ENCODE measurements at places on chromosomes 7 and 10. TPM values are rescaled to one million over a fixed set of nuclear protein-coding genes. Genes with fewer than 3 reads are reported as not detected.
A peak's percentile ranks its signal among the peaks of the same experiment; 100 is the strongest.

The ADAM12 gene
- 2.2 TPM for total RNA-seq

The SVIL gene
- total RNA-seq: 254 TPM

The FEZF1 gene
- total RNA-seq: not detected

The DDC gene
- total RNA-seq: not detected

The SORCS1 gene
- total RNA-seq: 3.0 TPM

The ARID5B gene
- total RNA-seq: 20.9 TPM

- DNase-seq: no peak
These were observed 2.1 kb upstream of the C10orf71 start for GRCh38 chr10:49296836-49297235.

- DNase-seq: no peak
These were observed 59.2 kb downstream of the EMX2 start for GRCh38 chr10:117601716-117602115.

DNA sequence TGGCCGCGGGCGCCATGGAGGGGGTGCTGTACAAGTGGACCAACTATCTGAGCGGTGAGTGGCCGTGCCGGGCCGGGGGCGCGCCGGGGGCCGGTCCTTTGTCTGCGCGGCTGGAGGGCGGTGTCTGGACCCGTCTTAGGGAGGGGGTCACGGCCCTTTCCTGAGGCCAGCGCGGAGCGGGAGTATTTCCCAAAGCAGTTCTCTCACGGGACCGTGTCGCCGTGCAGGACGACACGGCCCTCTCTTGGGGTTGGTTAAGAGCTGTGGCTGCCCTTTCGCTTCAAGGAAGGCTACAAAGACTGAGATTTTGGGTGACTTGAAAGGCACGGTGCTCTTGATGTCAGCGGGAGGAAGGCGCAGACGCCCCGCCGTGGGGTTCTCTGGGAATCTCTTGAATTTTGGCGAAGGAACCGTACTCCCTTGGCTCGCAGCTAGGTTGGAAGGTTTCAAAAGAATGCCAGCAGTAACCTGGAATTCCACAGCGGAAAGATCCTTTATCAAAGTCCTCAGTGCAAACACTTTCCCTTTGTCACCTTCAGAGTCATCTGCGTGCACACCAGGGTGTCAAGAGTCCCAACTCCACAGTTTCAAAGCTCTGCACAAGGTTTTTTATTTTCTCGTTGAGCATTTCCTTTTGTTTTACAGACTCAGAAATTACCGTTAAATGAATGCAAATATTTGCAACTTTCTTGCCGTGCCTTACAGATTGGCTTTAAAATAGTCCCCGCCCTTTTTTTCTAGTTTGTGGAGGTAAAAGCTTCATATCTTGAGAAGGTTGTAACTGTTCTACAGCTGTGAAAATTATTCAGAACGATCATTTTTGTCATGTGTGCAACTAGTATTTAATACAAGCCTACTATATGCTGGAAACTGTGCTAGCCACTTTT is 780 bp downstream of the PLEKHA8 start:
- peak; percentile 61 for DNase-seq

DNA sequence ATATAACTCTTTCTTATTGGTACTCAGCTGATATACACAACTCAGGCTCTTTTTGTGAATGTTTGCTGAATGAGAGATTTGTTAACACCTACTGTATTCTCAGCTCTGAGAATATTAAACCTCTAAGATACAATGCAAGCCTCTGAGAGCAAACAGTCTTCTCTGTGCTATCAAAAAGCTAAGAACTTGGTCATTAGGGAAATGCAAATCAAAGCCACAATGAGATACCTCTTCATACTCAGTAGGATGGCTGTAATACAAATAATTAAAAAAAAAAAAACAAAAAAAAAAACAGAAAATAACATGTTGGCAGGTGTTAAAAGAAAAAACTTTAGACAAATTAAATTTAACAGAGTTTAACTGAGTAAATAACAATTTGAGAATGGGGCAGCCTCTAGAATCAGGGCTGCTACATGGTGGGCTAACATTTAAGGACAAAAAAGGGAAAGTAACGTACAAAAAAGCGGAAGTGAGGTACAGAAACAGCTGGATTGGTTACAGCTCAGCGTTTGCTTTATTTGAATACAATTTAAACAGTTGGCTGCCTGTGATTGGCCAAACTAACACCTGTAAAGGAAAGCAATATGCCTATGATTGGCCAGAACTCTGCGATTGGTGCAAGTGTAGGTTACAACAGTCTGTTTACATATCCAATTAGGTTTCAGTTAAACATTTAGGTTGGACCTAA is 14.8 kb upstream of the MTURN start:
- no peak for DNase-seq

DNA sequence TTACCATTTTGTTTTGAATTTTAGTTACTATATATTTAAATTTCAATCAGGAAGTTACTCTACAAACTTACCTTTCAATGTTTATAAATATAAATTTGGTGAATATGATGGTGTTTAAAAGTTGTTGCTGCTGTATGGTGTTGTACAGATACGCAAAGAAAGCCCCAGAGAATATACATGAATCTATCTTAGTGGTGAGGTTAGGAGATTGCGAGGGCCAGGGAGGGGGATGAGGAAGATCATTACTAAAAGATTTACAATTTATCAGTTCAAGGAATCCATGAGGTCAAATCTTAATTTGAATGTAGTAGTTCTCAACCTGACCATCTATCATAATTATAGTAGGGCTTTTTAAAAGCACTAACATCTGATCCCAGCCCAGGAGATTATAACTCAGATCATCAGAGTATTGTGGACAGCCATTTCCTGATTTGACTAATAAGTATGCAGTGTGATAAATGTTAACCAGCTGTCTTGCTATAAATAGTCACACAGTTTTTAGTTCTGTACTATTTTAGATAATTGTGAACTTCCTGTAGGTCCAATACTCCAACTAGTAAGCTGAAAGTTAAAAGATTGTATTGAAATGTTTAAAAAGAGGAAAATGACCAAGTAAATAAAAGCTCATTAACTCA is 23.6 kb downstream of the FAM3C start:
- DNase-seq: no peak

DNA sequence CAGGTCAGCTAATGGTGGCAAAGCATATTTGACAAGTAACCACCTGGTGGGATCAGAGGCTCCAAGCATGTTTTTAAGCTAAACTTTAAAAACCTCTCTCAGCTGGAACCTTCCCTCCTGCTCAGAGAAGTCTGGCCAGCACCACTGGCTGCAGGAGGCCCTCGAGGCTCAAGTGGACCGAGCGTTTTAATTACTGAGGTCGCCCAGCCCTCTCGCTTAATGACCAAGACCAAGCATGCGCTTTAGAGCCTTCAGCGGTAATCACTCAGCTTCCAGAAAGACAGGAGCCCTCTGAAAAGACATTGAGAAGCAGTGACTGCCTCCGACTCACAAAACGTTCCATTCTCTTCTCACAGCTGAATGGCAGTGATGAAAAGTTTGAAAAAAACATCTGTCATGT is 383.4 kb upstream of the ADARB2 start:
- no peak for DNase-seq

DNA sequence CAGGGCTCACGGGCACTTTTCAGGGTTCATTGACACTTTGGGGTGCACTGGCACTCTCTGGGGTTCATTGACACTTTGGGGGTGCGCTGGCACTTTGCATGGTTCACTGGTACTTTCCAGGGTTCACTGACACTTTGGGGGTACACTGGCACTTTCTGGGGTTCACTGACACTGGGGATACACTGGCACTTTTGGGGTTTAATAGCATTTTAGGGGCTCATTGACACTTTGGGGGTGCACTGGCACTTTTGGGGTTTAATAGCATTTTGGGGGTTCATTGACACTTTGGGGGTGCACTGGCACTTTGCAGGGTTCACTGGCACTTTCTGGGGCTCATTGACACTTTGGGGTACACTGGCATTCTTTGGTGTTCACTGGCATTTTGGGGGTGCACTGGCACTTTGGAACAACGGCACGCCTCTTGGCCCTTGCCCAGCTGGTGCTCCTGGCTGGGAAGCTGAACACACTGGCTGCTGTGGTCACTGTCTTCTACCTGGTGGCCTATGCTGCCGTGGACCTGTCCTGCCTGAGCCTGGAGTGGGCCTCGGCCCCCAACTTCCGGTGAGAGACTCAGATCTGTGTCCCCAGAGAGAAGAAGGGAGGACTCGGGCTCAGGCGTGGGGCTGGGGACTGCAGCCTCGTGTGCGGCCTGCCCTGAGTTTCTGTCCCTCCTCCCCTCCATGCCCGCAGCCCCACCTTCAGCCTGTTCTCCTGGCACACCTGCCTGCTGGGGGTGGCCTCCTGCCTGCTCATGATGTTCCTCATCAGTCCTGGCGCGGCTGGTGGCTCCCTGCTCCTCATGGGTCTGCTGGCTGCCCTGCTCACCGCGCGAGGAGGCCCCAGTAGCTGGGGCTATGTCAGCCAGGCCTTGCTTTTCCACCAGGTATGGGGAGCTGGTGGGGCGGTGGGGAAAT is 6.2 kb upstream of the TRIP6 start:
- peak; percentile 66 for DNase-seq

DNA sequence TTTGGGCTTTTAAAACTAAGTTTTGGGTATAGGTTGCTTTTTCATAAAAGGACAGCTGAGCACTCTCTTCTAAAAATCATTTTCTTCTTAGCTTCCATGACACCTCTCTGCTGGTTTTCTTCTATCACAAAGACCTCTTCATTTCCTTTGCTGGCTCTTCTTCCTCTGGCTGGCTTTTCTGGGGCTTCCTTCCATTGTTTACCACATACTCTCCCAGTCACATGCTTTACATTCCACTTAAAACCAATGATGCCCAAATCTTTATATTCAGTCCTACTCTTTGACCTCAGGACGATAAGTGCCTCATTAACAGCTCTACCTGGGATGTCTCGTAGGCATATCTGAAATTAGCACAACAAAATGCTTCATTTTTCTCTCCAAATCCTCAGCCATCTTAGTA is 26.8 kb downstream of the FAM133B start:
- DNase-seq: no peak

DNA sequence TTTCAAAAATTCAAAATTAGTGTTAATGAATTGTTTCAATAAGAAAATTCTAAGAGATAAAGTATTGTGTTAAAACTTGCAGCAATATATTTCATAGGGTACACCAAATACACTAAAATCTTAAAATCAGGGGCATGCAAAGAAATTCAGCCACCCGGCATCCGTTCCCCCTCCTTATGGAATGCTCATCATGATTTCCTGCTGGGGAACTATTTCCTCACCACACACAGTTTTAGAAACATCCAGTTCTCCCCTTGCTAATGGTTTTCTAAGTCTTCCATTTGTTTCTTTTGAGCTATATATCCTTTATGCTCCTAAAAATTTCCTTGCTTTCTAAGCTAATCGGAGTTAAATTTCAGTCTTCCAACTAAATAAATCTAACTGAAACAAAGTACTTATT is 60.7 kb downstream of the CHCHD3 start:
- no peak for DNase-seq

- no peak for DNase-seq
These were observed 130.3 kb downstream of the NRF1 start for GRCh38 chr7:129741743-129742213.

DNA sequence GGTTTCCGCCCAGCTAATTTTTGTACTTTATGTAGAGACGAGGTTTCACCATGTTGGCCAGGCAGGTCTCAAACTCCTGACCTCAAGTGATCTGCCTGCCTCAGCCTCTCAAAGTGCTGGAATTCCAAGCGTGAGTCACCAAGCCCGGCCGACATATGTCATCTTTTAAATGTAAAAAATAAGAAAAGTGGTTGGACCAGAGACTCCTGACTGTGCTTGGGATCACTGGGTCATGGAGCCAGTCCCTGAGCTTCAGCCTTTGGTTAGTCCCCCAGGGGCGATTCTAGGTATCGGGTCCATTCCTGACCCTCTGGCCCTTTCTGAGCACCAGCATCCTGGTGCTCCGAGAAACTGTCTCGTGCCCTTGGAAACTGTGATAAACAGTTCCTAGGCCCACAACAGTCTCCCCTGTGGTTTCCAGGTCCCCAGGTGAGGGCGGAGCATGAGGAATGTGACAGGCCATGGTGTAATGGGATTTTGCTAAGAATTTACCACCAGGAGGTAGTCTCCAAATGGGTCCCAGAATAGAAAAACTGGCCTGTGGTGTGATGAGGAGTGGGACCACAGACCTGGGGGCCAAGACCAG is 32.8 kb downstream of the UBTD1 start:
- no peak for DNase-seq

DNA sequence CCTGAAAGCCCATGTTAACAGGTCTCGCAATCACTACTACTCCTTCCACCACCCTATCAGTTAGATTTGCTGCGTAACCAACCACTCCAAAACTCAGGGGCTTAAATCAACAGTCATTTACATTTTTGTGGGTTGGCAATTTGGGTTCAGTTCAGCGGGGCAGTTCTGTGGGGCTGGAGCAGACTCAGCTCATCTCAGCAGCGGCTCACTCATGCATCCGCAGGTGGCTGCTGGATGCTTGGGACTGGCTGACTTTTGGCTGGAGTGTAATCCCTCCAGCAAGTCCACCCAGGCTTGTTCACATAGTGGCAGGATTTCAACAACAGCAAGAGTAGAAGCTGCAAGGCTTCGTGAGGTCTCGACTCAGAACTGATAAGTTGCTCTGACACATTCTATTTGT is 79.2 kb downstream of the NEUROD6 start:
- DNase-seq: no peak

DNA sequence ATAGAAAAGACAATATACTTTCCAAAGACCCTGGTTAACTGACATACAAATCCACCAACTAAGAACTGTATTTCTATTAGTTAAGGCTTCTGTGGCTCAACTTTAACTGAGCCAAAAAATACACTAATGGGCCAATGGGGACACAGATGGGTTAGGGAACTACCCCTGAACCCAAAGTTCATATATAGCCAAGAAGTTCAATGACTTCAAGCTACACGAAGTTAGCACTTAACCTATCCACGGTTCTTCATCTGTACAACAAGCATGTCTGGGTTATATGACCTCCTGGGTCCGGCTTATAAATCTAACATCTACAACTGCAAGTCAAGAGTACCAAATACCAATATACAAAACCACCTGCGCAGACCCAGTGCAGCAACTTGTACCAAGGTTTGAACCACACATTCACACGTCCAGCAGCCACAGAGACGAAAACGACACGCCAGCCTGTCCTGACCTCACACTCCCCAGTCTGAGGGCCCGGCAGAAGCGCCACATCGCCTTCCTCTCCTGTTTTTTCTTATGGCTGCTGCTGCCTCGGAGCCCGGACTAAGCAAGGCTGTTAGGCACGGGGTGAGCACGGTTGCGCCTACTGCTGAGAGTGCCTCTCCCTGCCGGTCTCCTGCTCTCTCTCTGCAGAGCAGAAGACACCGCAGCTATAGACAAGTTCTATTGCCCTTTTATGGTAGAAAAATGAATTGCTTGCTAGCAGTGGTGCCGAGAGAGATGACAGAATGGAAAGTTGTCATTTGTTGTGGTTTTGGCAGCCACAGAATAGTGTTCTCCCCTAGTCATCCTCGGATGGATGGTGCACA is 86.3 kb downstream of the RNF216 start:
- peak; percentile 73 for DNase-seq
